Dermis blood vessel endothelial cell (primary cell): ENCODE measurements at places on chromosomes 1 and 21. TPM values are rescaled to one million over a fixed set of nuclear protein-coding genes. Genes with fewer than 3 reads are reported as not detected.

GRCh38 chr21:35220301-35220700, 171.2 kb upstream of the RUNX1 start:
- DNase-seq, result no peak

GRCh38 chr21:42798106-42798505, 81.2 kb downstream of the WDR4 start:
- DNase-seq, result no peak

GRCh38 chr21:16211339-16212303, 481.8 kb downstream of the USP25 start:
- no peak for DNase-seq

DNA sequence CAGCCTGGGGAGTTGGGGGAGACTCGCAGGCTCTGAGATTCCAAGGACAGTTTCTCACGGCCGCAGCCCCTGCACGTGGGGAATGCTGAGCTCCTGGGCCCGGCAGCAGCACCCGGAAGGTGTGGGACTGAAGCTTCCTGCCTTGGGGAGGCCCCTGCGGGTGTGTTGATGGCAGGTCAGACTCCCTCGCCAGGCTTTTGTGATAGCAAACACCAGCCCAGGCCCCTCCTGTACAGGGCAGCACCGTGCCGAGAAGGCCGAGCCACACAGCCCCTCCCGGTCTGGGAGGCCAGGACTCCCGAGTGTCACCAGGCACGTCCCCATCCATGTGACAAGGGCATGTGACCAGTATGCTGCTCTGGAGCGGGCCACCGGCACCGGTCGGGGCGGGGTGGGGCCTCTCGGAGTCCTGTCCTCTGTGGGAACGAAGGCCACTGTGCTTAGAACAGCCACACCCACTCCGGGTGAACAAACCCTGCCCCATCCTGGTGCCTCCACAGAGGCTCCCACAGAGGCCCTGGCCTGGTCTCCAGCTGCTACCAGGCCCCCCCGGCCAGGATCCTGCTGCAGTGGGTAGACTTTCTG, 31.1 kb upstream of the ARHGEF16 start:
- DNase-seq, result peak; percentile 19

DNA sequence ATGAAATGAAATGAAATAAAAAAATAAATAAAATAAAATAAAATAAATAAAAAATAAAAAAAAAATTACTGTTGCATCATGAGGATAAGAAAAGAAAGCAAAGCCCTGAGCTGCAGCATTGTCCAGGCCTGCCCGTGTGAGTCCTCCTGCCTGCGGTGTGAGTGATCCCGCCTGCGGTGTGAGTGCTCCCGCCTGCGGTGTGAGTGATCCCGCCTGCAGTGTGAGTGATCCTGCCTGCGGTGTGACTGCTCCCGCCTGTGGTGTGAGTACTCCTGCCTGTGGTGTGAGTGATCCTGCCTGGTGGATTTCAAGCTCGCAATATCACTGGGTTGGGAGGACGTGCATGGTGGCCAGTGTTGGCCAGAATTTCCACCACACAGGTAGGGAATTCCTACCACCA, 22.4 kb upstream of the PTTG1IP start:
- DNase-seq, result no peak

GRCh38 chr1:209497729-209498128, 85.8 kb upstream of the CAMK1G start:
- DNase-seq, result no peak

DNA sequence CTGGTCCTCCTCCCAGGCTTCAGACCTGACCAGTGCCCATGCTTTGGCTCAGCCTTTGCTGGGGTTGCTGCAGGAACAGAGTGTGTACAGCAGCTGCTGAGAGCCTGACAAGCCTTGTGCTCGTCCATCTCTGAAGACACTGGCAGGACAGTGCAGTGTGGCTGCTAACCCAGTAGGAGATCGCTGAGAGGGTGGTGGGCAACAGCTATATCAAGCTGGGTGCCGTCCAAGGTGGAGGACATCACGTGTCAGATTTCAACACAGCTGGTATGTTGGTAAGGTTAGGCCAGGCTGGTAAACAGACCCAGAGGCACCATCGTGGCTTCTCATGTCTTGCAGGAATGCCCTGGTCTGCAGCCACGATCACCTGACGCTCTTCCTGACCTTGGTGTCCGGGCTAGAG, 17.9 kb upstream of the SLC25A34 start:
- no peak for DNase-seq

DNA sequence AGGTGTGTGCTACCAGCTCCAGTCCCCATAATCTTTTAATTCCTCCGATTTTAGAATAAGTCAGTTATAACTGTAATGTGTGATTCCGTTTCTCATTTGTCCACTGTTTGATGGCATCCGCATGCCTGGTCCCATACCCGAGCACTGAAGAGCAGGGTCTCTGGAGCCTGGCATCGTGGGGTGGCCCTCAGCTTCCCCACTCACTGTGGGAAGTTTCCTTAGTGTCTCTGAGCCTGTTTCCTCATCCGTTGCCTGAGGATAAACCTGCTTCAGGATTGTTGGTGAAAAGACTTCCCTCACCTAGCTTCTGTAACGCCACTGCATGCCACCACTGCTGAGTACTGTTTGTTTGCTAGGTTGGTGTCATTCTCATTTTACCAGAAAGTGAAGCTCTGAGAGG, 19.5 kb downstream of the PARK7 start:
- no peak for DNase-seq

- DNase-seq, result no peak
These were observed 70.1 kb downstream of the TENT5C start for GRCh38 chr1:117675907-117676430.

GRCh38 chr1:94801919-94802546, 18.1 kb upstream of the SLC44A3 start:
- DNase-seq, result peak; percentile 78

DNA sequence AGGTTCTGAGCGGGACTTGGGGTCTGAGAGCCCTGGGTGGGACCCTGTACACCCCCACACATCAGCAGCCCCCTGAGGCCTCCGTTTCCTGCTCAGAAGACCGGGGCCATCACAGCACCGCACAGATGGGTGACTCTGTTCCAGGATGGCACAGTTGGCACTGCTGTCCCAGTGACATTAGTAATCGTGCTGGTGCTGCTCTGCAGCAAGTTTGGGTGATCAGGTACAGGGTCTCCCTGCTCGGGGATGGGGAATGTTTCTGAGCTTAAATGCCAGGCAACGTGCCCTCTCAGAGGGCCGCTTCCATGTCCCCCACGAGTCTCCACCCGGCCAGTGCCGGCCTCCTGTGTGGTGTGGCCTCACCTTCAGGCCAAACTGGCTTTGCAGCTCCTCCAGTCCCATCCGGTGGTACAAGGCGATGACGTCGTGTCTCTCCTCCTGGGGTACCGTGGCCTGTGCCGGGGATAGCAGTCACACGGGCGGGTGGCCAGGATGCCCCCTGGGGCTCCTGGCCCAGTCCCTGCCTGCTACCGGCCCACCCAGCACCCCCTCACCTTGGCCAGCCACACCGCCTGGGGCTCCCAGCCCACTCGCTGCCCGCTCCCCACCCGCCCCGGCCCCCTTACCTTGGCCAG, 17.1 kb downstream of the PRXL2B start:
- DNase-seq, result no peak

The PPM1J gene
- 0.68 and 0.74 TPM in 2 replicates for total RNA-seq

The SLC37A1 gene
- total RNA-seq, result 14.0 and 15.0 TPM in 2 replicates

The SMPDL3B gene
- total RNA-seq, result 0.68 and 1.6 TPM in 2 replicates

The FGGY gene
- 6.5 and 7.3 TPM in 2 replicates for total RNA-seq

The CLCA4 gene
- total RNA-seq, result not detected in 2 replicates

The CCDC190 gene
- total RNA-seq, result 0.05 TPM in 1 of 2 replicates, not detected in the other

The CAMK2N1 gene
- total RNA-seq, result 3.7 and 7.8 TPM in 2 replicates

The SH2D1B gene
- total RNA-seq, result 0.05 TPM in 1 of 2 replicates, not detected in the other

The DLGAP3 gene
- total RNA-seq, result under 0.01 TPM in 1 of 2 replicates, not detected in the other

The SKI gene
- total RNA-seq, result 26.7 and 44.4 TPM in 2 replicates

The PPOX gene
- 14.9 and 18.0 TPM in 2 replicates for total RNA-seq

The MAB21L3 gene
- under 0.01 and 0.09 TPM in 2 replicates for total RNA-seq
